H1 (cell line): ENCODE measurements at places on chromosomes 4 and X.

GRCh38 chr4:47031011-47031678 is at the start of gene GABRB1:
Gene GABRB1, plus strand, starts transcription at chr4:47031567.
- no peak within 1 kb of the TSS for H3K27ac ChIP-seq
- no peaks in the 10 kb centered on the region for H3K36me3 ChIP-seq
- H3K4me1 ChIP-seq = peaks cover 4% of the 10 kb centered on the region
- H3K27me3 ChIP-seq = no peaks in the 10 kb centered on the region

GRCh38 chrX:136268051-136269048 is 17.1 kb upstream of the MAP7D3 start:
- no peak overlapping the region for H3K4me3 ChIP-seq
- no peak for DNase-seq
- H3K27ac ChIP-seq = no peak overlapping the region
- no peaks in the 10 kb centered on the region for H3K27me3 ChIP-seq
- H3K4me1 ChIP-seq = no peaks in the 10 kb centered on the region
- H3K36me3 ChIP-seq = no peaks in the 10 kb centered on the region

DNA sequence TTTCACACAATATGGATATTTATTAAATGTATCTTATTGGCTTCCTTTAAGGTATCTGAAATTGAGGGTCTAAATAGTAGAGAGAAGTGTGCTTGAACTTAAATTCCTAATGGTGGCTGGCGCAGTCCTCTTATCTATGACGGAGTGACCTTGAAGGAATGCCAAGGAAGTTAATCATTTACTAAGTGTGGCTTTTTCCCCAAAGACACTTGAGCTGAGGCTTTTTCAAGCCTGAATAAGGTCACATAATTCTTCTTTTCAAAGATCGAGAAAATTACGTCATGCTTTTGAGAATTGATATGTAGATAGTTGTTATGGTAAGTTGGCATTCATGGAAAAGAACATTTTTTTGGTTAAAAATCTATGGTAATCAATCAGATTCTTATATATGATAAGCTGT is 11.7 kb upstream of the PRPS2 start:
- no peak overlapping the region for H3K27ac ChIP-seq
- no peaks in the 10 kb centered on the region for H3K27me3 ChIP-seq
- H3K4me3 ChIP-seq = no peak overlapping the region
- no peak for DNase-seq
- H3K36me3 ChIP-seq = no peaks in the 10 kb centered on the region
- H3K4me1 ChIP-seq = no peaks in the 10 kb centered on the region

DNA sequence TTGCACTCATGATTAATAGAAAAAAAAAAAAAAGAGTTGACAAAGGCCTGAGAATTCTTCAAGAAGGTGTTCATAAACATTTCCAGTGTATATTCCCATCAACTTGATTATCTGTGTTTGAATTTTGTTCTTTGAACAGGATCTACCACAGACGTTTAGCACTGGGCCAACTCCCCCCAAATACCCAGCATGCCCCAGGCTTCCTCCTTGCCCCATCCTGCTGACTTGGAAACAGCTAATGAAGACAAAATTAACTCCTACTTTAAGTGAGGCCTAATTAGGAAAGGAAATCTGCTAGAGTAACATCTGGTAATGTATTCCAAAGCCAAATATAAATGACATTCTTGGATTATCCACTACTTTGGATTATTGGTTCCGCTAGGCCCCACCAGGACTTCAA is 52.5 kb downstream of the PPARGC1A start:
- no peaks in the 10 kb centered on the region for H3K4me1 ChIP-seq
- no peak for DNase-seq
- H3K27ac ChIP-seq = no peak overlapping the region
- no peaks in the 10 kb centered on the region for H3K36me3 ChIP-seq
- H3K4me3 ChIP-seq = no peak overlapping the region

- no peak overlapping the region for H3K4me3 ChIP-seq
- no peaks in the 10 kb centered on the region for H3K36me3 ChIP-seq
- H3K4me1 ChIP-seq = peaks cover 7% of the 10 kb centered on the region
Observed at GRCh38 chr4:78811034-78811433, 34.9 kb downstream of the BMP2K start.

- no peaks in the 10 kb centered on the region for H3K27me3 ChIP-seq
- no peak overlapping the region for H3K4me3 ChIP-seq
- no peak overlapping the region for H3K27ac ChIP-seq
- no peak for DNase-seq
Observed at GRCh38 chrX:14356401-14356800, 172.9 kb upstream of the GLRA2 start.

DNA sequence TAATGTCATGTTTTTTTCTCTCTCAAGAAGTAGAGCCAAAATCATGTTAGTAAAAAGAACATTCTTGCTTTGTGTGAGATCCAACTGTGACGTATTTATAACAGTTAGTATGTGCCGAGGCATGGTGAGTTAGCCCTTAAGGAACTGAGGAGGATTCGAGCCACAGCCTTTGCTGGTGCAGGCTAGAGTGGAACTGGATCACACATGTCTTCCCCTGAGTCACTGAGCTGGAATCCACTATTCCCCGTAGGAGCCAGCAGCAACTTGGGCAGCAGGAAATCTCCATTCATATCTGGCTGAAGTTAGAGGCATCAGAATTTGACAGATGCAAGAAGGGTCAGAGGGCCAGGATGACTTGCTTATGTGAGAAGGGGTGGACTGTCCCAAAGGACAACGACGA is 144.6 kb upstream of the KIT start:
- H3K27ac ChIP-seq = no peak overlapping the region
- no peak for DNase-seq
- no peak overlapping the region for H3K4me3 ChIP-seq
- H3K4me1 ChIP-seq = no peaks in the 10 kb centered on the region
- H3K36me3 ChIP-seq = no peaks in the 10 kb centered on the region

GRCh38 chr4:105116616-105117319 is 29.9 kb upstream of the TET2 start:
- DNase-seq = no peak
- no peaks in the 10 kb centered on the region for H3K27me3 ChIP-seq
- no peaks in the 10 kb centered on the region for H3K36me3 ChIP-seq
- H3K4me1 ChIP-seq = no peaks in the 10 kb centered on the region
- no peak overlapping the region for H3K27ac ChIP-seq

DNA sequence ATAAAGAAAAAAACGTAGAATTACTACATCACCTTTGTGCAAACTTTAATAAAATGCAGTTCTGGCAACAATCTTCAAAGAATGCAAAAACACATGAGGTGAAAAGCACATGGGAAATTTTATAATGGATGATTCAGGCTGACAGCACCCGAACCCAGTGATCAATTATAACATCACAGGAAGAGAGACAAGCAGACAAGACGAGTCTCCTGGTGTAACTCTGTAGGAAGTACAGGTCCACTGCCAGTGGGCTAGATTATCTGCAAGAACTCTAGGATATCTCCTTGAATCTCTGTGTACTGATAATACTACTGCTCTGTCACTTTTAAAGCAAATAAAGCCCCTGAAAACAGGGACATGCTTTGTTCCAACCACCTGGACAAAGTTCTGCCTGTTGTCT is 58.9 kb upstream of the NXF3 start:
- no peaks in the 10 kb centered on the region for H3K27me3 ChIP-seq
- no peaks in the 10 kb centered on the region for H3K4me1 ChIP-seq
- no peak overlapping the region for H3K27ac ChIP-seq
- H3K36me3 ChIP-seq = no peaks in the 10 kb centered on the region
- no peak overlapping the region for H3K4me3 ChIP-seq
- DNase-seq = no peak

DNA sequence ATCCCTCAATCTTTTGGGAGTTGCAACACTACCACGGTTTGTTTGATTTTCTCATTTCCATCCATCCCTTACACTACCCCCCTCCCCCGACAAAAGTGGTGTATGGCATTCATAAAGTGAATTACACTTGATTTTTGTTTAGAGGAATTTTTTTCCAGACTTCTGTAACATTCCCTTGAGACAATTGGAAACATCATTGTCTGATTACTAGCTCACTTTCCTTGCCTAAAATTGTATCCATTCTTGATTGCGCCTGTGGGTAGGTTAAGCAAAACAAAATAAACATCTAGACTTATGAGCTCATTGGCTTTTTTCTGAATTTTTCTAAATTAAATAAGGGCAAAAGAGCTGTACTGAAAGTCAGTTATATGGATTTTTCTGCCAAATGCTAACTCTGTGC is 3.5 kb downstream of the GPC3 start:
- H3K4me3 ChIP-seq = no peak overlapping the region
- H3K36me3 ChIP-seq = no peaks in the 10 kb centered on the region
- H3K4me1 ChIP-seq = peaks cover 19% of the 10 kb centered on the region; the same call in 1 of the 2 replicates
- no peak for DNase-seq
- H3K27ac ChIP-seq = no peak overlapping the region

DNA sequence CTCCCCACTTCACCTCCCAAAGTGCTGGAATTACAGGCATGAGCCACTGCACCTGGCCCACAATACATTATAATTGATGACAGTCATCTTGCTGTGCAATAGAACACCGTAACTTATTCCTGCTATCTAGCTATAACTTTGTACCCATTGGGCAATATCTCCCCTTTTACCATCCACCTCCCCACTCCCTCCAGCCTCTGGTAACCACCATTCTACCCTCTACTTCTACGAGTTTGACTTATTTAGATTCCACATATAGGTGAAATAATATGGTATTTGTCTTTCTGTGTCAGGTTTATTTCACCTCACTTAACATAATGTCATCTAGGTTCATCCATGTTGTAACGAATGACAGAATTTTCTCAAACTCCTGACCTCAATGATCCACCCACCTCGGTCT is 8.2 kb upstream of the TEX11 start:
- no peak overlapping the region for H3K4me3 ChIP-seq
- H3K4me1 ChIP-seq = peaks cover 2% of the 10 kb centered on the region; the same call in 1 of the 2 replicates
- H3K36me3 ChIP-seq = no peaks in the 10 kb centered on the region
- DNase-seq = no peak
- H3K27me3 ChIP-seq = no peaks in the 10 kb centered on the region

- no peak overlapping the region for H3K4me3 ChIP-seq
- no peak overlapping the region for H3K27ac ChIP-seq
- no peaks in the 10 kb centered on the region for H3K36me3 ChIP-seq
- no peaks in the 10 kb centered on the region for H3K4me1 ChIP-seq
- no peak for DNase-seq
Observed at GRCh38 chrX:44012484-44013096, 39.4 kb upstream of the NDP start.

DNA sequence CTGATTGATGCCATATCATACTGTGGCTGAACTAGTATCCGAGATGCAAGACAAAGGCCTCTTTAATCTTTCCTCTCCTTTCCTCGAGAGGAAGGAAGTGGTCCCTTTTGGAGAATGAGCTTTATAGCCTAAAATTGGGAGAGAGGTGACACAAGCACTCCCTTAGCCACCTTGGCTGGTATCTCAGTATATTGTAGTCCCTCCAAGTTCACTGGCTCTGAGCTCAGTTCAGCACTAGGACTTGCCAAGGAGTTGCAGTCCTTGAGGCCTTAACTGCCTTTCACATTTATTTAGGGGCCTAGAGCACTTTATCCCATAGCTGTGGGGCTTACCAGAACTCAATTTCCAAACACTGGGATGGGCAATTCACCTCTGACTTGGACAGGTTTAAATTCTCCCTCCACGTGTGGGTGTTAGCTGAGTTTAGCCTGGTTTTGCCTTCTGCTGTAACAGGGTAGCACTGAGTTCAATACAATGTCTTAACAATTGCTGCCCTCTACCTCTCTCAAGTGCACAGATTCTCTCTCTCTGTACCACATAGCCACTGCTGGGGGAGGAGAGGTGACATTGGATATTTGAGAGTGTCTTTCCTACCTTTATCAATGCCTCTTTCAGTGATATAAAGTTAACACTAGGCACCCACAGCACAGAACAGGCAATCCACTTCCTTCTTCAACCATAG is 216.4 kb downstream of the TECRL start:
- no peak overlapping the region for H3K4me3 ChIP-seq
- DNase-seq = no peak
- H3K27me3 ChIP-seq = no peaks in the 10 kb centered on the region

GRCh38 chr4:2785613-2786012 is 7.3 kb upstream of the SH3BP2 start:
- H3K27me3 ChIP-seq = no peaks in the 10 kb centered on the region
- no peak overlapping the region for H3K27ac ChIP-seq
- no peaks in the 10 kb centered on the region for H3K4me1 ChIP-seq
- H3K36me3 ChIP-seq = no peaks in the 10 kb centered on the region

DNA sequence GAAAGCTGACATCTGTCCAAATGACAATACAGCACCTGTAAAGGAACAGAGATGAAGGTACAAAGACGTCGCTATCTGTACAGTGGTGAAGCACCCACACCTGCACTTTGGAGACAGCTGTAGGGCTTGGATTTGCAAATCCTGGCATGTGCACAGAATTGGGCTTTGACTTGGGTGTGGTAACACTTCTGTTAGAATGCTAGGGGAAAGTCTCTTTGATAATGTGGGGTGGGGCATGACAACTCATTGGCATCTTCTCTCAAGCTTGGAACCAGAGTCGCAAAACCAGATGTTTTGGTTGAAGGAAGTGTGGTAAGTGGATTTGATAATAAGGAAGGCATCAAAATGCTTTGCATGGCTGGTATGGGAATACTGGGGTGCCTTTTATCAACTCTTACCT is 55.5 kb downstream of the VCX3B start:
- DNase-seq = no peak
- no peak overlapping the region for H3K27ac ChIP-seq
- no peaks in the 10 kb centered on the region for H3K4me1 ChIP-seq
- no peaks in the 10 kb centered on the region for H3K27me3 ChIP-seq
- H3K4me3 ChIP-seq = no peak overlapping the region
- no peaks in the 10 kb centered on the region for H3K36me3 ChIP-seq

DNA sequence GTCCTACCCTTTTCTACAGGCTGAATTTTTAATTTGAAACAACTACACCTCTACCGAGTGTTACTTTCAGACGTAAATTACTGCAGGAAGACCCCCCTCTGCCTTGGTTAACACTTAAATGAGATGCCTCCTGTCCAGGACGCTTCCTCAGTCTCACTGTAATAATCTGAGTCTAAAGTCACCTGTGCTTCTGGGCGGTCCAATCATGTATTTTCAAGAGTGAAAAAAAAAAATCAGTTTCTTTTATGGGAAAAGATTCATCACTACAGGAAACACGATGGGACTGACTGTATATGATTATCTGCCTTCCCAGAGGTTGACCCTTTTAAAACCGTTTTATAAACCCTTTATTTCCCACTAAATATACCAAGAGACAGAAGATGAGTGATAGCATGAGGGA is 776 bp downstream of the RBM47 start:
- H3K27me3 ChIP-seq = no peaks in the 10 kb centered on the region
- no peaks in the 10 kb centered on the region for H3K36me3 ChIP-seq
- no peak overlapping the region for H3K27ac ChIP-seq
- DNase-seq = no peak
